ENCODE measurements at places on chromosomes 3 and 15.

DNA sequence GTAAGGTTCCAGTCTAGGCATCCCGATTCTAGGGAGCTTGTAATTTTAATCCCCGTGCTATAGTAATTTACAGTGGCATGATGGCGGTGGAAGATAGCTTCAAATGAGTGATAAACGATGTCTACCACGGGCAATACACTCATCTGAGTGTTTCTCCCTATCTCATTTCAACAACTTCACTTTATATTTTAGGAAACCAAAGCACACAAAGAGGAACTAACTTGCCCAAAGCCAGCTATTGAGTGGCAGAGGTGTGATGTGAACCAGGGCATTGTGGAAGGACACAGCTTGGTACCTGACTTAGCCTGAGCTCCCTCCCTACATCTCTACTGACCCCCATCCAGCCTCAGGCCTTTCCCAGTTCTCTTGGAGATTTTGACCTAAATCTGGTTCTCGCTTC lies 16.9 kb upstream of the FILIP1L start:
- no peak for DNase-seq

GRCh38 chr3:8571256-8571655 lies 69.6 kb downstream of the LMCD1 start:
- DNase-seq: no peak

GRCh38 chr3:17040990-17041377 lies 156.2 kb downstream of the PLCL2 start:
- DNase-seq: no peak

DNA sequence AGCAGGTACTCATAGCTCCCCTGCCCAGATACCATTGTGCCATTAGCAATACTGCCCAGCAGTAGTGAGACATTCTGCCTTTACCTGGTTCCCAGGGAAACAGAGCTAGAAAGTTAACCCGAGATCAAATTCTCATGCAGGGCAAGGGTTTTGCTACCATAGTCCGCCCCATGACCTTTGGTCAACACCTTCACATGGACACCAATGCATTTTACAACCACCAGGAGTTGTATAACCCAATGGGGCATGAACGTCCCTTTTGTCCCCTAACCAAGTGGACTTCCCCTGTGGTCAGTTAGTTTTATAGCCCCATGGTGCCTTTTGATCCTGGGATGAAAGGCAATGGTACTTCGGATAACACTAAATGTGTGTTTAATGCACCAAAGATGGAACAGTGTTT lies 151.7 kb upstream of the IQSEC1 start:
- DNase-seq: no peak

DNA sequence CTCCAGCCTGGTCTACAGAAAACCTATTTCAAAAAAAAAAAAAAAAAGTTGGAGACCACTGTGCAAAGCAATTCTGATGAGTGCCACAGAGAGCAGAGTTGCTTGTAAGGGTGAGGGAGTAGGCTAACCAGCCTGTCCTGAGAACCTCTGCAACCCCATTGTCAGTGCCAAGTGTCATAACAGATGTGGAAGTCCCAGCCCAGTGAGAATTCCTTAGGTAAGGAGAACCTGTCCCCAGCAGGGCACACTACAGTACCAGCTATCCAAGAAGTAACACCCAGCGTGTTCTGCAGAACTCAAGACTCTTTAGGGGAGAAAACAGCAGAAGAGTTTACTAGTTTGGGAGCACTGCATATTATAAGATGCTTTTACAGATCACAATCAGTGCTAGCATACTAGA lies 156.3 kb downstream of the LIPC start:
- DNase-seq: no peak

DNA sequence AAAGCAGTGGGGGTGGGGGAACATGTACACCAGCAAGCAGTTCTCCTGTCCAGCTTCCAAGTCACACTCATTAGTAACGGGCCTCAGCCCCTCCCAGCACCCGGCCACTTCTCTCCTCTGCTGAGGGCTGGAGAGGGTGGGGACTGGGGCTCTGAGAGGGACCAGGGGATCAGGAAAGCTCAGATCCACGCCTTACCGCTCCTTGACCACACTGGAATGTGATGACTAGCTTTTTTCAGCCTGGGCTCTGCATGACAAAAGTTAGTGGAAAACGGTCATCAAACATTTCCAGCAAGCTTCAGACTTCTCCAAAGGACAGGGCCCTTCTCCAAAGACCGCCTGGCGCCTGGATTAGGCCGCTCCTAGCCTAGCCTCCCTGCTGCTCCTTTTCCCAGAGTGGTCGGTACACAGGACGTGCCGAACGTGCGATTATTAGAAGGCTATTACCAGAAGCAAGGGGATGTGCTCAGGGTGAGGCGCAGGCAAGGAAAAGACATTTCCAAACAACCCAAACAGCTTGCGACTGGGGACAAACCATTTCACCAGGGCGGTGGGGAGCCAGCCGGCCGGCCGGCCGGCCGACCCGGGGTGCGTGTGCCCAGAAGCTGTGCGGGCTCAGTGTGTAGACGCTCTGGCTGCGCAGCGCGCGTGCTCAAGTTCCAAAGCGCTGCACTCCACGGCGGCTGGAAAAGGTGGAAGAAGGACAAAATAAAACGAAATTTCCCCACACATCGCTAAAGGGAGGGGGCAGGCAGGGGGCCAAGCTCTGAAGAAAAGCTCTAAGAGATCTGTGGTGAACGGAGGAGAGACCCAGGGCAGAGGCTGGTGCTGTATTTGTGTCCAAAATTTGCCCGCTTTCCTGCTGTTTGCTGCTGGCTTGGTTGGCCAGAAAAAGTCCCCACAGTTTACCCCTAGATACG lies 51.0 kb upstream of the SSR3 start:
- DNase-seq: no peak

- DNase-seq: no peak
These were observed 127.5 kb upstream of the STRIT1 start for GRCh38 chr3:155420881-155421486.

GRCh38 chr3:53156368-53156834 lies 4.6 kb upstream of the PRKCD start:
- no peak for DNase-seq

GRCh38 chr15:34799149-34800101 lies 4.1 kb upstream of the ACTC1 start:
- no peak for DNase-seq

DNA sequence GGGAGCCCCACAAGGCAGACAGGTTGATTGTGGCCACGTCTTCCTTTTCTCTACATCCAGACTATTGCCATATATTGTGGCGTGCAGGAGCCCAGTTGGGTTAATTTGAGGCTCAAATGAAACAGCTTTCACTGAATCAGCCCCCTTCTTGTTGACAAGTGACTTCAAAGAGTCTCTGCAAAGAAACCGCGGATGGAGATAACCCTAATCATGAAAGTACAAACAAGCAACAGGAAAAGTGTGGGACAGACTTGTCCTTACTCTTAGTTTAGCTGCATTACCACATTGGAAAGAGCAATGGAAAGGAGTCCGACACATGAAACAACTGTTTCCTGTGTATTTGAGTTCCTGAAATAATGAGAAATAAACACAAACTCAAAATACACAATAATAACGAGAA lies 3.3 kb downstream of the TMEM40 start:
- DNase-seq: no peak

- no peak for DNase-seq
These were observed 31.4 kb downstream of the NPTN start for GRCh38 chr15:73601451-73602445.

DNA sequence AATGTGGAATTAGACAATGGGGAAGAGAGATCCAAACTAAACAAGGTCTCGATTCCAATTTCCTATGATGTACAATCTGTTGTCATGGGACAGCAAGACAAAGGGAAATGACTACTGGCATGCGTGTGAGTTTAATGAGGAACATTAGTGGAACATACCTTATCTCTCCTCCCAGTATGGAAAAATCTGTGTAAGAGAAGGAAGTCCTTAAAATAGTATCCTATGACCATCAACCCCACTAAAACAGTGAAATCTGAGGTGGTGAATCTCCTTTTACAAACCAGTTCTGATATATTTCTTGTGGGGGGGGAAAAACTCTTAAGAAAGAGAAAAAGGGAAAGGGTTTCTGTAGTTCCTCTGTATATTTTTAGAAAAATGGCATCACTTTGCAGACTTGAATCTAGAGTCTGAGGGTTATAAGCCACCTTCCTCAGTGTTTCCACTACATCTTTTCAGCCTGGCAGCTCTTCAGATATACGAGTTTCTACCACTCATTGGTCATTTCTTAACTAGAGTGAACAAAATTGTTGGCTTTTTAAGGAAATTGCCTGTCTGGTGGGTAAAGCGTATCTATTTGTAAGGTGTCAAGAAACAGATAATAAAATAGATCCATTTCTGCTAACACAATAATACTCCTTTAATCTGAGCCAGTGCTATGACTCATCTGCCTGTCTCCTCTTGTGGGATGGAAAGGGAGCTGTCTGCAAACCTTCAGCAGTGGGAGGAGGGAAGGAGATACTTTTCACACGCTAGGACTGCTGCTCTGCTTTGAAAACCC lies 3.0 kb upstream of the TNFAIP8L3 start:
- DNase-seq: no peak

DNA sequence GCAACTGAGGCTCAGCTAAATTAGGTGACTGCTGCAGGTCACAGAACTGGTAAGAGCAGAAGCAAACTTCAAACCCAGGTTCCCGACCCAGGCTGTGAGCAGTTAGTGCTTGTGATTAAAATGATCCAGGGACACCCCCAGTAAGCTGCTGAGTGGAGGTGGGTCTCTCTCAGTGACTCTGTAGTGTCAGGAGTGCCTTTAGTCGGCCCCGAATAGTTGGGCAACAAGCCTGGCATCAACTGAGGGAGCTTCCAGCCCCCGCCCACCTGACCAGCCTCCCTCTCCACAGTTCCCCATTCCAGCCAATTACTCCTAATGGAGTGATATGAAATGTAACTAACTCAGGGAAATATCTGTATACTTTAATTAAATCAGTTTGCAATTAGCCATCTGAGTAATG lies 168.0 kb upstream of the SMAD3 start:
- no peak for DNase-seq

- no peak for DNase-seq
These were observed 219.2 kb upstream of the P2RY1 start for GRCh38 chr3:152615681-152616080.

DNA sequence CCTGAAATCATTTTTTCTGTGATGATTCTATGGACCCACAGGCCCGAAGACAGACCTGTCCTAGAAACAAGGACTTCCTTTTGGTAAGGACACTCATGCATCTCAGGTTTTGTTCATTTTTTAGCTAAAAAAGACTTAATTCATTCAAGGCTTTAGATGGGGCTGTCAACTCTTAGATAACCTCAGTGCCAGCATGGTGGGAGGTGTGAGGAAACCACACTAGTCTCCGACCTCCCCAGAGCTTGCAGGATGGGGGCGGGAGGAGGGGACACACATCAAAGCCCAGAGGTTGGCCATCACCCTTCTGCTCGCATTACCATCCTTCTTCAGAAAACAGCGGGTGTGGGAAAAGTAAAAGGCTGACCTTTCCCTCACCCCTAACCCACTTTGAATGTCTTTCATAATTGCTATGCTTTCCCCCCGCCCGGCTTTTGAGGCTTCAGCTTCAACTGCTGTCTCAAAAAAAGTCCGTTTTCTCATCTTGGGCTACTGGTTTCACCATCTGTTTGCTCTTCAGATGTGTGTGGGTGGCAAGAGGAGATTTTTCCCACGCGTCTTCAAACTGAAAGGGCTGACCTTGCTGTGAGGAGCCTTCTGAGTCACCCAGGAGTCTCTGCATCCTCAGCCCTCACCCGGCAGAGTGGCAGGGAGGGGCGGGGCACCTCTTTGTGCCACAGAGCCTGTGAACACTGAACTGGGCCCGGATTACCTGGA lies 27.6 kb upstream of the CXCR6 start:
- no peak for DNase-seq

DNA sequence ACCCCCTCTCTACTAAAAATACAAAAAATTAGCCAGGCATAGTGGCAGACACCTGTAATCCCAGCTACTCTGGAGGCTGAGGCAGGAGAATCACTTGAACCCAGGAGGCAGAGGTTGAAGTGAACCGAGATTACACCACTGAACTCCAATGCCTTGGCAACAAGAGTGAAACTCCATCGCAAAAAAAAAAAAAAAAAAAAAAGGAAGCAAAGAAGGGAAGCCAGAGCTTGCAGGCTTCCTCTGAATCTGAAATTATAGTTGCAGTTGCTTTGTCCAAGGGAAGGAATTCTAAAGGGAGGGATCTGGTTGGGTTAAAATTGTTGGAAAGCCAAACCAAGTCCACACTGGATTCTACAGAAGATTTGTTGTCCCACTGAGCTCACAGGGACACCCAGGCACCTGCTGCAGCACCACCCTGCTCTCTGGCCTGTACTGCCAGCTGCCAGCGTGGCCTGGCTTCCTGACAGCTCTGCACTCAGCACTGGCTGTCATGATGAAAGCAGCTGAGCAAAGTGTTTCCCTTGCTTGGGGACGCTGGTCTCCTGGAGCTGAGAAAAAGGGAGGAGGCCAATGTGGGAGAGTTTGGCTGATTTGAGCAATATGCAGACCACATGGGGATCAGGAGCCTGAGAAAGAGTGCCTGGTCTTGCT lies 88.8 kb upstream of the HES1 start:
- peak; percentile 83 for DNase-seq

DNA sequence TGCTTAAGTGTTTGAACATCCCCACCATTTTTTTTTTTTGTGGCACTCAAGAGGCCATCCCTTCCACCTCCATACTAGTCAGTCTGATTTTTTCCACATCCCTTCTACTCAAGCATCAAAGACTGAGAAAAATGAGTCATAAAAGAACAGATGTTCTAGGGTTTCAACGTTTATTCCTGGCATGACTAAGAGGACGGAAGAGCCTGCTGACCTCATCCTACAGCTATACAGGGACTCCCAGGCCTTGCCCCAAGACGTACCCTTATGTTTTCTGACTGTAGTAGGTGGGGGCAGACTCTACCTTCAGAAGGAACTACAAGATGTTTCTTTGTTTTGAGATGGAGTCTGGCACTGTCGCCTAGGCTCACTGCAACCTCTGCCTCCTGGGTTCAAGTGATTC lies 3.3 kb upstream of the ITPKA start:
- peak; percentile 12 for DNase-seq

DNA sequence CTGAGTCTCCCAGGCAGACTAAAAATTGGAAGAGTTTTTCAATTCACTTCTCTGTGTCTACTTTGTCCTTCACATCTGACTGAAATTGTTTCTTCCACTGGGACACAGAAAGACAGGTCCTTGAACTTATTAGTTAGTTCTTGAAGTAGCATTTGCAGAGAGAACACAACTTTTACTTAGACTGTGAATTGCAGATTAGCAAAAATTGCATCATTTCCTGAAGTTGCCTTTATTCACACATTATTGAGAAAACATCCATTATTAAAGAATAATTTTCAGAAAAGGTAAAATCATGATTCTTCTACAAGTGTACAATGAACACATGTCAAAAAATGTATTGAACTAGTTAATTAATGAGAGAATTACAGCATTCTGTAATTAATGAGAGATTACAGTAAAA lies 1.4 kb upstream of the COMMD2 start:
- DNase-seq: no peak

DNA sequence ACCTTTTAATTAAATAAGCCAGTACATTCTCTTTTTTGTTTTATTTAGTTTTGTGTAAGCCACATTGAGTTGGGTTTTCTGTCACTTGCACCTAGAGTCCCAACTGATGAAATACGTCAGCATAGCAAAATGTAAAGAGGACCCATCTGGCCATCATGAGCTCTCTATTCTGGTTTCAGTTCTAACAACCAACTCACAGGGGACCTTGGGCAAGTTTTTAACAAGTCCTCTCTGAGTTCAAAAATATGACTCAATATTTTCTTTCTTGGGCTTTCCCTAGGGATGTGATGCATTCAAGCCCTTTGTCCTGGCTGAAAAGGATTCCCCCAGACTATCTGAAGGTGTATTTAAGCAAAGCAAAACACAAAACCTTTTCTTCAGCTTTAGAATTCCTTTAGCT lies 32.9 kb downstream of the PLCH1 start:
- DNase-seq: no peak
